Activated T-helper 2 cell treated with anti-CD3 and anti-CD28 coated beads, Interferon-gamma antibody, Interleukin-2, Interleukin-4, amounts not matched to agents 10 μg/mL and 5 μg/mL and 100 μg/mL, durations not matched to agents 14 hours and 24 hours and 36 hours (primary cell): ENCODE measurements at places on chromosomes 3 and 15. TPM values are rescaled to one million over a fixed set of nuclear protein-coding genes. Genes with fewer than 3 reads are reported as not detected.

Gene CCR8
- total RNA-seq = 11.3 and 12.2 TPM in 2 replicates

Gene GOLGA8J
- not detected in 2 replicates for total RNA-seq

DNA sequence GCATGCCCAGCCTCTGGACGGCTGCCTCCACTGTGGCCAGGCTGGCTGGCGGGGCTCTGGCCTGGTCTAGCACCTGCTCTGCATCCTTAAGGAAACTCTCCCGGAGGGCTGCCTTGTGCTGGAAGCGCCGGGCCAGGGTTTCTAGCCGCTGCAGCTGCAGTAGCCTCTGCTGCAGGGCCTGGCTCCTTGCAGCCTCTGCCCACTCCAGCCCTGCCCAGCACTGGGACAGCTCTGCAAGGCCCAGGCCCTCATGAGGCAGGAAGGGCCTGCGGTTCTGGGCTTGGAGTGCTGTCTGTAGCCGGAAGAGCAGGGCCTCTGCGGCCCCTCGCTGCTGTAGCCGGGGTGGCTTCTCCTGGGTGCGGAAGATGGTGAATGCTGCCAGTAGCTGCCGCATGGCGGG lies 8.0 kb downstream of the SPTBN5 start:
- no peak overlapping the region for H3K4me3 ChIP-seq
- peaks cover 11% of the 10 kb centered on the region for H3K27me3 ChIP-seq
- H3K4me1 ChIP-seq = peaks cover 7% of the 10 kb centered on the region
- H3K27ac ChIP-seq = no peak overlapping the region
- no peak for DNase-seq

GRCh38 chr3:16468336-16469098 lies 45.0 kb downstream of the RFTN1 start:
- DNase-seq = no peak
- peaks cover 93% of the 10 kb centered on the region for H3K36me3 ChIP-seq
- H3K4me1 ChIP-seq = peaks cover 56% of the 10 kb centered on the region
- H3K27me3 ChIP-seq = no peaks in the 10 kb centered on the region

GRCh38 chr3:3792391-3792790 lies 6.8 kb upstream of the LRRN1 start:
- no peaks in the 10 kb centered on the region for H3K4me1 ChIP-seq
- no peaks in the 10 kb centered on the region for H3K36me3 ChIP-seq
- peaks cover 9% of the 10 kb centered on the region for H3K27me3 ChIP-seq
- no peak for DNase-seq
- no peak overlapping the region for H3K4me3 ChIP-seq
